IgD-negative memory B cell (primary cell): ENCODE measurements at places on chromosomes 1 and 21. TPM values are rescaled to one million over a fixed set of nuclear protein-coding genes. Genes with fewer than 3 reads are reported as not detected.

The AQP10 gene
- not detected for polyA plus RNA-seq

The GPR161 gene
- not detected for polyA plus RNA-seq

The TMEM269 gene
- polyA plus RNA-seq, result not detected

The E2F2 gene
- 2.2 TPM for polyA plus RNA-seq

The CLEC20A gene
- polyA plus RNA-seq, result 1.8 TPM

The LMX1A gene
- polyA plus RNA-seq, result not detected

The CD247 gene
- 63.3 TPM for polyA plus RNA-seq

The KCTD3 gene
- 1.3 TPM for polyA plus RNA-seq

The POMGNT1 gene
- 25.2 TPM for polyA plus RNA-seq

The TCHHL1 gene
- not detected for polyA plus RNA-seq

The NFASC gene
- 0.50 TPM for polyA plus RNA-seq

The FCRL1 gene
- 141 TPM for polyA plus RNA-seq

The WDR3 gene
- 21.1 TPM for polyA plus RNA-seq

The UTS2 gene
- not detected for polyA plus RNA-seq

The SLC9C2 gene
- polyA plus RNA-seq, result not detected

The CCDC27 gene
- not detected for polyA plus RNA-seq

The ITLN2 gene
- not detected for polyA plus RNA-seq

The MNDA gene
- polyA plus RNA-seq, result 25.4 TPM

The CFHR2 gene
- polyA plus RNA-seq, result not detected

The PLA2G2D gene
- polyA plus RNA-seq, result 10.1 TPM

The CACHD1 gene
- polyA plus RNA-seq, result 0.08 TPM

The IVNS1ABP gene
- polyA plus RNA-seq, result 35.4 TPM

The SLAMF9 gene
- not detected for polyA plus RNA-seq

The CACNA1E gene
- 0.16 TPM for polyA plus RNA-seq

The FAM72B gene
- polyA plus RNA-seq, result 1.1 TPM

The CYP4A22 gene
- not detected for polyA plus RNA-seq

The NBPF14 gene
- 30.1 TPM for polyA plus RNA-seq

The TNFRSF9 gene
- polyA plus RNA-seq, result not detected

The CA6 gene
- not detected for polyA plus RNA-seq

The AMY2A gene
- polyA plus RNA-seq, result not detected

The POLR3GL gene
- polyA plus RNA-seq, result 64.0 TPM

The PARK7 gene
- 304 TPM for polyA plus RNA-seq

The RHD gene
- polyA plus RNA-seq, result 0.19 TPM

The ARHGEF16 gene
- polyA plus RNA-seq, result not detected

The TTC34 gene
- 0.06 TPM for polyA plus RNA-seq

The ABCG1 gene
- polyA plus RNA-seq, result 11.6 TPM

The NECTIN4 gene
- not detected for polyA plus RNA-seq

The COL8A2 gene
- polyA plus RNA-seq, result not detected

The PLA2G2C gene
- not detected for polyA plus RNA-seq

The ACTL8 gene
- polyA plus RNA-seq, result not detected

The MTF1 gene
- polyA plus RNA-seq, result 23.6 TPM

The KCNJ9 gene
- polyA plus RNA-seq, result not detected

The ZC3H12A gene
- 20.6 TPM for polyA plus RNA-seq
